Activated naive CD8-positive, alpha-beta T cell treated with anti-CD3 and anti-CD28 coated beads for 36 hours (primary cell): ENCODE measurements at places on chromosomes 1 and 21.

GRCh38 chr1:59072583-59072947 lies 224.3 kb upstream of the FGGY start:
- DNase-seq: no peak

DNA sequence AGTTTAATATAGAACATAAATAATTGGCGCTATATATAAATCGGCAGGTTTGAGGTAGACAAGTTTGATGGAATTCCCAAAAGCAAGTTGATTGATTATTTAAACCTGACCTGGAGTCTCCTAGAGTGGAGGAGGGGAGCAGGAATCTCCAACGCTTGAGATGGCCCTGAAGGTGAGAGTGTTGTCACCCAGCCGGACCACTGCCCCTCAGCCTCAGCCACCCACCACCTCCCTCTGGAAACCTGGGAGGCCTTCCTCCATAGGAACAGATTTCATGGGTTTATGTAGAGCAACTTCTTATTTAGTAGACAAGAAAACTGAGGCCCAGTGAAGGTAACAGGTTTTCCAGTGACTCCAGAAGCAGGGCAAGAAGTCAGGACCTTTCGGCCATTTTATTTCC lies 389.5 kb downstream of the KIF26B start:
- DNase-seq: no peak

GRCh38 chr1:65289449-65289848 lies 19.9 kb upstream of the DNAJC6 start:
- no peak for DNase-seq

DNA sequence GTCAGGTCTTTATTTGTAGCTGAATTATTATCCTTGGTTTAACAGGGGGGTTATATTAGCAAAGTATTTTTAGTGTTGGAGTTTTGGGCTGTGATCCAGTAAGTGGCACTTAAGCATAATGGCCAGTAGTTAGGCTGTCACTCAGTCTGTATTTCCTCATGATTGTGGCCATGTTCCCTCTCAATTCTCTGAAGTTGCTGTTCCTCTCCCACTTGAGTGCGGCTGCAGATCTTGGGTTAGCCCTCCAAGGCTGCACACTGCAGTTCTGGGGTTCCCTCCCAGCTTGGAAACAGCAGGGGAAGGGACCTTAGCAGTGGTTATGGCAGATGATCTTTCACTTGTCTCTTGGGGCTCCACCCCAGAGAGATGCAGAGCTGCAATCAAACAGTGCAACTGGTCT lies 23.2 kb upstream of the DENND1B start:
- no peak for DNase-seq

DNA sequence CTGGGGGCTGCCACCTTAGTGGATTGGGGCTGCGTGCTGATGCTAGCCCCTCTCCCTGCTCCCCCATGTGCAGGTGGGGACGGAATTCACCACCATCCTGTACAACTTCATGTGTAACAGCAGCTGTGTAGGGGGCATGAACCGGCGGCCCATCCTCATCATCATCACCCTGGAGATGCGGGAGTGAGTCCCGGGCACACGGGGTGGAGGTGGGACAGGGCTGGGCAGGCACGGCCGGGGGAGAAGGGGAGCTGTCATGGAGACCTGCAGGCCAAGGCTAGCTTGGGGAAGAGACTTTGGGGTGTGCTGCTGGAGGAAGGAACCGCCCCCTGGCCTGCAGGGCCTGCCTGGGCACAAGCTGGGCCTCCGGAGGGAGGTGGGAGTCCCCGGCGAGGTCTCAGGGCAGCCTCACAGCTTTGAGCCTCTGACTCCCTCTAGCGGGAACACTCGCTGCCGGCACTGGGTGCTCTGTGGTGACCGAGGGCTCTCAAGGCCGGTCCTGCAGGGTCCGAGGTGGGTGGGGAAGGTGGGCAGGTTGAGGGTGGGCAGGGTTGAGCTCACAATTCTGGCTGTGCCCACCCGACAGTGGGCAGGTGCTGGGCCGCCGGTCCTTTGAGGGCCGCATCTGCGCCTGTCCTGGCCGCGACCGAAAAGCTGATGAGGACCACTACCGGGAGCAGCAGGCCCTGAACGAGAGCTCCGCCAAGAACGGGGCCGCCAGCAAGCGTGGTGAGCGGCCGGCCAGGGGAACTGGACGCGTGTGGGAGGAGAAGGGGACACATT lies 25.0 kb upstream of the CCDC27 start:
- DNase-seq: peak; percentile 34

- DNase-seq: no peak
These were observed 457.3 kb upstream of the VAMP3 start for GRCh38 chr1:7313826-7314225.

- no peak for DNase-seq
These were observed 22.7 kb upstream of the BECN2 start for GRCh38 chr1:241934866-241935265.

- DNase-seq: peak; percentile 50
These were observed 57.3 kb downstream of the NKAIN1 start for GRCh38 chr1:31182352-31182751.
